ENCODE measurements at places on chromosomes 11 and 22. TPM values are rescaled to one million over a fixed set of nuclear protein-coding genes. Genes with fewer than 3 reads are reported as not detected.

Gene FAM89B
- total RNA-seq, result 184 TPM

DNA sequence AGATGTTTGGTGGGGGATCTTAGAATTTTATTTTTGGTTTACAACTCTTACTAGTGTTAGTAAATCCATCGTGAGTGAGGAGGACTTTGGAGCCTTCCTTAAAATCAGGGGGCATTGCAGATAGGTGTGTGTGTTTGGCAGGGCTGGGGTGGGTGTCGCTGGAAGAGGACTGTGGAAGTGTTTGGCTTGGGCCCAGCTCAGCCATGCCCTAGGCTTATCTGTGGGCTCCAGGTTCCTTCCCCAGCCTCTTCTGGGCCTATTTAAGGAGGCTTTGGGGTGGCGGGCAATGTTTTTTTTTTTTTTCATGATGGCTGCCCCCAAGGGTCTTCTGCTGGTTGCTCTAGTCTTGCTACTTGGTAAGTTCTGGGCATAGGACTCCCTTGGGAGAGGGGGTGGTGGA is 22.1 kb downstream of the MTFP1 start:
- no peak overlapping the region for H3K4me3 ChIP-seq
- peaks cover 3% of the 10 kb centered on the region for H3K27me3 ChIP-seq
- DNase-seq, result no peak
- no peaks in the 10 kb centered on the region for H3K36me3 ChIP-seq
- peaks cover 6% of the 10 kb centered on the region for H3K4me1 ChIP-seq

- H3K36me3 ChIP-seq, result no peaks in the 10 kb centered on the region
- H3K27me3 ChIP-seq, result peaks cover 8% of the 10 kb centered on the region
Measured at GRCh38 chr22:43921370-43921769, 2.2 kb upstream of the PNPLA3 start.

DNA sequence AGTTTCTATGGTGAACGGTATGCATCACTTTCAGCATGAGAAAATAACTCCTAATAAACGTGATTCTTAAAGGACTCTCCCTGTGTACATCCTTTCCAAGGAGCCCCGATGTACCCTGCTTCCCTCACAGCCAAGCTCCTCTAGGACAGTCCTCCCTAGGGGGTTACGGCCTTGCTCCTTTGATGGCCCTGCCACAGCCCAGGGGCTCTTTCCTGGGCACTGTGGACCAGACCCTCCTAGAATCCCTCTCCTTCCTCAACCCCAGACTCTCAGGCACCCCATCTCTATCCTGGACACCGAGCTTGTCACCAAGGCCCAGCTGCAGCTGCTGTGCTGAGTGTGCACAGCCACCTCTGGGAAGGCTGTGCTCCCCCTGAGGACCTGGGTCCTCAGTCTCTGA is 3.9 kb upstream of the SAMM50 start:
- no peak overlapping the region for H3K4me3 ChIP-seq
- H3K4me1 ChIP-seq, result peaks cover 16% of the 10 kb centered on the region
- no peaks in the 10 kb centered on the region for H3K36me3 ChIP-seq

Gene DDIAS
- total RNA-seq, result 2.0 TPM

- DNase-seq, result no peak
- no peak overlapping the region for H3K27ac ChIP-seq
- H3K4me3 ChIP-seq, result no peak overlapping the region
- H3K4me1 ChIP-seq, result peaks cover 2% of the 10 kb centered on the region
Measured at GRCh38 chr11:3035333-3035732, 21.9 kb downstream of the CARS1 start.

DNA sequence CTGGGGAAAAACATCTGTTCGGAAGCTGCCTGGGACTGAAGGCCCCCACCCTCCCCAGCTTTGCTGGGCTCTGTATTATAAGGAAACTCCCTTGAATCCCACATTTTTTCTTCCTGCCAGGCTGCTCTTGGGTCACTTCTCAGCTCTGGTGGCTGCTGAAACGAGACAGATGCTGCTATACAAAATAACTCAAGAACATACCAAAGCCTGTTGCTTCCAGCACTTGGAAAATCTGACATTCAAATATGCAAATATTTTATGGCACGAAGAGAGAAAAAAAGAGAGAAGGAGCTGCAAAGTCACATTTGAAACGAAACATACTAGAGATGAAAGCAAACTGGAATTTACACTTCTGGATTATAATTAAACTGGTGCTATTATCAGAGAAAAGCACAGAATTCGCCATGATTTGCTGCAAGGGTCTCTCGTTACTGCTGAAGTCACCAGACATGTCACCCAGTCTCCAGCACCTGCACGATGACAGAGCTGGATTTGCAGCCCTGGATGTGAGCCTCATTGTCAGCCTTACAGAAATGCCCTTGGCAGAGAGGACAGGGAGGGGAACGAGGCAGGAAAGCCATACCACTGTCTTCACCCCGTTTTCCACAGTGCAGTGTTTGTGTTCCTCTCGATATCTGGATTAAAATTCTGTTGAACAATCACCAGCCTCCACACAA is 47.9 kb upstream of the IGSF9B start:
- H3K36me3 ChIP-seq, result no peaks in the 10 kb centered on the region
- H3K27ac ChIP-seq, result no peak overlapping the region
- H3K27me3 ChIP-seq, result peaks cover 3% of the 10 kb centered on the region
- H3K4me3 ChIP-seq, result no peak overlapping the region

Gene PANX3
- not detected for total RNA-seq

Gene PACSIN2
- 47.3 TPM for total RNA-seq

GRCh38 chr11:110431051-110431672 is 1.4 kb downstream of the FDX1 start:
- peaks cover 5% of the 10 kb centered on the region for H3K27me3 ChIP-seq
- no peak for DNase-seq
- H3K4me1 ChIP-seq, result peaks cover 13% of the 10 kb centered on the region
- H3K27ac ChIP-seq, result peak overlapping the region; percentile 95
- H3K4me3 ChIP-seq, result peak overlapping the region; percentile 99

DNA sequence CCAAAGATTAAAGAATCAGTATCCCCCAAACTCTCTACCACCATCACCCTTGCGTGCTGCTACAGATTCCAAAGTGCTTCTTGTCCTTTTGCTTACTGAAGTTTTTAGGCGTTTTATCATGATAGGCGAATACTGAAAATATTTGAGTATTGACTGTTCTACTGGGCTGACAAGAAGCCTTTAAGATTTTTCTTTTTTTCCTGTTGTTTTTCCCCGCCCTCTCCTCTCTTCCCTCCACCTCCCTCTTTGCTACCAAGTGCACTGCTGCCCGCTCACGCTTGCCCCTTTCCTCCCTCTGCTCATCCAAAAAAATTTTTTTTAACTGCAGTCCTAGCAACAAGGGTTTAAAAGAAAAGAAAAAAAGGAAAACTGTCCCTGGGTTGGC is 679 bp downstream of the SPCS2 start:
- peak overlapping the region; percentile 98 for H3K27ac ChIP-seq
- DNase-seq, result no peak
- H3K4me3 ChIP-seq, result peak overlapping the region; percentile 99
- peaks cover 10% of the 10 kb centered on the region for H3K4me1 ChIP-seq
- H3K27me3 ChIP-seq, result peaks cover 9% of the 10 kb centered on the region

DNA sequence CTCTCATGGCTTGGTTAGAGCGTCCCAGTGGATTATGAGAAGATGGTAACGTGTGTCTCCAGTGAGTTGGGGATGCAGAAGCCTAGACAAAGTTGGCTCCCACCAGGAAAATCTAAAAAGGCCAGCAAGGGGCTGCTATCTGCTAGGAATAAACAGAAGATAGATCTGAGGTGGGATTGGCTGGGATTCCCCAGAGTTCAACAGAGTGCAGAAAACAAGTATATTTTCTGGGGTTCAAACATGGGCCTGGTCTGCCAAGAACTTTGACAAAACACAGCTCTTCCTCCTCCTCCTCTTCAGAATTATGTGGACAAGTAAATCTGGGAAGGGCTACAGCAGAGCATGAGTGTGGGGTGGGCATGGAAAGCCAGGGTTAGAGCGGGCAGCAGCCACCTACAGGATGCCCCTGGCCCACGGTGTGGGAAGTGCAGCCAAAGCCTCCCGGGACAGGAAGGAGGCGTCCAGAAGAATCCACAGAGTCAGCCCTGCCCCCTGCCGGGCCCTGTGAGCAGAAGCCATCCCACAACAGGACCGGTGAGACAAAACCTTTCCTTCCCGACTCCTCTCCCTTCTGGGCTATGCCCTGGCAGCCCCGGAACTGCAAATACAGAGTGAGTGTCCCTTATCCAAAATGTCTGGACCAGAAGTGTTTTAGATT is 67.1 kb downstream of the CD82 start:
- H3K4me1 ChIP-seq, result peaks cover 9% of the 10 kb centered on the region
- H3K36me3 ChIP-seq, result no peaks in the 10 kb centered on the region
- no peak overlapping the region for H3K27ac ChIP-seq
- DNase-seq, result no peak

GRCh38 chr22:20636945-20637344 is 129.5 kb downstream of the MED15 start:
- H3K27ac ChIP-seq, result no peak overlapping the region
- H3K27me3 ChIP-seq, result peaks cover 6% of the 10 kb centered on the region

Gene HIC2
- 60.7 TPM for total RNA-seq

- H3K27me3 ChIP-seq, result peaks cover 12% of the 10 kb centered on the region
- DNase-seq, result no peak
- H3K4me1 ChIP-seq, result no peaks in the 10 kb centered on the region
- no peak overlapping the region for H3K4me3 ChIP-seq
- H3K36me3 ChIP-seq, result peaks cover 38% of the 10 kb centered on the region
- H3K27ac ChIP-seq, result no peak overlapping the region
Measured at GRCh38 chr22:47333625-47334024, 571.2 kb downstream of the TBC1D22A start.

DNA sequence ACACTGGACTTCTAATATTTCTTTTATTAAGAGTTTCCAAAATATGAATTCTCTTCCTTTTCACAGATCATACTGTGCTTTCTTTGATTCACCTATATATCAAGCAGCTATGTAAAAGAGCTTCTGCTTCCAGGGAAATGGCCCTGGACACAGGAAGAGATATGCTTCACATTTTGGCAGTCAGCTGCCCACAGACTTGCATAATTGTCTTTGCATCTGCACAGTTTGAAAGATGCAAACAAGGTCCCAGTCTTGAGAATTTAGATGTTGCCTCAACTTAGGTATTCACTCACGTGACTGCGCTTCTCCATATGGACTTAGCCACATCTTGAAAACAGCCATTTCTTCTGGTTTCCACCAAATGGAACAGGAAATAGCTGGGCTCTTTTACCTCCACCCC is 92.3 kb upstream of the POU2AF2 start:
- DNase-seq, result no peak
- no peaks in the 10 kb centered on the region for H3K4me1 ChIP-seq
- H3K4me3 ChIP-seq, result no peak overlapping the region
- H3K27me3 ChIP-seq, result peaks cover 2% of the 10 kb centered on the region
- no peak overlapping the region for H3K27ac ChIP-seq

DNA sequence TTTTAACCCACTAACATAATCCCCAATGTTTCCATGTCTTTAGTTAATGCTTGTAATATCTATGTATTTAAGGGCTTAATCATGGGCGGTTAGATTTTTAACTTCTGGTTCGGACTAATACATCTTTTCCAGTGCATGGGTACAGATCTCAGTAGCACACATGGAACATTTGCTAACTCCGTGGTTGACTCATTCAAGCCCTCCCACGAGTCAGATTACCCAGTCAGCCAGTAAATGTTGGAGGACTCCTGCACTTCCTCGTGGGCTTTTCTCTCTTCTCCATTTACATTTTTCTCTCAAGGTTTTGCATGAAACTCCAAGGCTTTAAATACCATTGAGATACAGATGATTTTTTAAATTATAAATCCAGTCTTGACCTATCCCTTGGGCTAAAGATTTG is 313.9 kb downstream of the ST3GAL4 start:
- H3K27me3 ChIP-seq, result peaks cover 4% of the 10 kb centered on the region
- no peak overlapping the region for H3K4me3 ChIP-seq
- no peak for DNase-seq
- H3K4me1 ChIP-seq, result peaks cover 1% of the 10 kb centered on the region
- H3K27ac ChIP-seq, result no peak overlapping the region

- no peak overlapping the region for H3K27ac ChIP-seq
- no peaks in the 10 kb centered on the region for H3K27me3 ChIP-seq
- H3K36me3 ChIP-seq, result no peaks in the 10 kb centered on the region
- H3K4me1 ChIP-seq, result no peaks in the 10 kb centered on the region
- H3K4me3 ChIP-seq, result no peak overlapping the region
Measured at GRCh38 chr11:122319691-122320620, 203.9 kb upstream of the BLID start.

Gene AMBRA1
- 49.0 TPM for total RNA-seq

Gene TPBGL
- 2.3 TPM for total RNA-seq

Gene CCDC116
- total RNA-seq, result 0.71 TPM

GRCh38 chr22:19665784-19666672 is 48.3 kb upstream of the SEPTIN5 start:
- H3K4me1 ChIP-seq, result peaks cover 30% of the 10 kb centered on the region
- no peak for DNase-seq
- peaks cover 9% of the 10 kb centered on the region for H3K27me3 ChIP-seq

Gene LINC01488
- not detected for total RNA-seq

Gene LRRC56
- total RNA-seq, result 2.6 TPM

- H3K4me1 ChIP-seq, result peaks cover 3% of the 10 kb centered on the region
- no peak overlapping the region for H3K27ac ChIP-seq
- H3K36me3 ChIP-seq, result no peaks in the 10 kb centered on the region
- DNase-seq, result no peak
- H3K4me3 ChIP-seq, result no peak overlapping the region
Measured at GRCh38 chr11:15145615-15146014, 30.9 kb downstream of the INSC start.

- H3K36me3 ChIP-seq, result no peaks in the 10 kb centered on the region
- no peak for DNase-seq
- no peak overlapping the region for H3K4me3 ChIP-seq
- peaks cover 8% of the 10 kb centered on the region for H3K27me3 ChIP-seq
- peak overlapping the region; percentile 52 for H3K27ac ChIP-seq
- peaks cover 41% of the 10 kb centered on the region for H3K4me1 ChIP-seq
Measured at GRCh38 chr22:42314709-42315391, 44.4 kb upstream of the TCF20 start.

- H3K4me3 ChIP-seq, result no peak overlapping the region
- no peak for DNase-seq
- peaks cover 3% of the 10 kb centered on the region for H3K4me1 ChIP-seq
Measured at GRCh38 chr11:118705111-118705741, 25.8 kb upstream of the TREH start.

DNA sequence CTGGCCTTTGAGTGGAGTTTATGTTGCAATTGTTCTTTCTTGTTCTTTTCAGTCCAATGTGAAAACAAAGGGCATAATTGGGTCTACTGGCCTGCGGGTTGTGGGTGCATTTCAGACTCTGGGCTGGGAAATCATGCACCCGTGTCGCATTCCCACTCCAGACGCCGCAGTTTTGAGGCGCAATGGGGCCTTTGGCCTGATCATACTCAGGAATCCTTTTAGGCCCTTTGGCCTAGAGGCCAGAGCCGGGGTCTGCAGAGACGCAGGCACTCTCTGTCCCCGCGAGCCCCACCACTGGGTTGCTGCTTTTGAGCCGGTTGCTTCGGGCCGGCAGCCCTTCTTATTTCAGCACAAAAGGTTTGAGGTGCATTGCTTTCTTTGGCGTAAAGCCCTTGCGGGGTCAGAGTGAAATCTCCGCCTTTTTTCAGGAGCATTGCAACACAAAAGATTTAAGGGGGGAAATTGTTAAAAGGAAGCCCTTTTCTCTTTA is 48.4 kb upstream of the DBX1 start:
- peaks cover 3% of the 10 kb centered on the region for H3K4me1 ChIP-seq
- DNase-seq, result no peak
- peaks cover 19% of the 10 kb centered on the region for H3K27me3 ChIP-seq
- peaks cover 8% of the 10 kb centered on the region for H3K36me3 ChIP-seq
- no peak overlapping the region for H3K4me3 ChIP-seq

GRCh38 chr22:24337894-24338645 is 67.4 kb downstream of the SPECC1L start:
- peaks cover 2% of the 10 kb centered on the region for H3K27me3 ChIP-seq
- H3K36me3 ChIP-seq, result no peaks in the 10 kb centered on the region
- no peak overlapping the region for H3K27ac ChIP-seq
- no peak for DNase-seq
- no peak overlapping the region for H3K4me3 ChIP-seq

GRCh38 chr22:39959640-39960447 is at the start of gene TMA7B:
TMA7B (plus strand) TSS chr22:39960397; CDS start chr22:39964375, 3,978 bp downstream.
- DNase-seq, result no peak
- no peak within 1 kb of the TSS for H3K27ac ChIP-seq
- H3K4me1 ChIP-seq, result peaks cover 4% of the 10 kb centered on the region
- no peaks in the 10 kb centered on the region for H3K36me3 ChIP-seq
- H3K4me3 ChIP-seq, result no peak within 1 kb of the TSS
- peaks cover 2% of the 10 kb centered on the region for H3K27me3 ChIP-seq

All from glutamatergic neuron (in vitro differentiated cells).